Endothelial cell of umbilical vein (primary cell): ENCODE measurements at places on chromosomes 2 and 18.

DNA sequence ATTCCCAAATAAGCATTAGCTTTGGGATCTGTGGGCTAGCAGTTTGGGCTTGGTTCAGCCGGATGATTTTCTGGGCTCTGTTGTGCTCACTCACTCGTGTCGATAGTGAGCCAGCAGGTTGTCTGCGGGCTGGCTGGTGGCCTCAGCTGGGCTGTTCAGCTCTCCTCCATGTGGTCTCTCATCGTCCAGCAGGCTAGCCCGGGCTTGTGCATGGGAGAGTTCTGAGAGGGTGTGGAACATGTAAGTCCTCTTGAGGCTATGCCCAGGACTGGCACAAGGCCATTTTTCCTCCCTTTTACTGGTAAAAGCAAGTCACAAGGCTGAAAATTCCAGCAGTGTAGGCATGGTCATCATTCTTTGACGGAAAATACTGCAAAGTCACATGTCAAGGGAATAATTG is 38.5 kb downstream of the NTSR2 start:
- no peak for DNase-seq

- no peak for DNase-seq
Measured at GRCh38 chr2:42102591-42103450, 55.0 kb downstream of the PKDCC start.

DNA sequence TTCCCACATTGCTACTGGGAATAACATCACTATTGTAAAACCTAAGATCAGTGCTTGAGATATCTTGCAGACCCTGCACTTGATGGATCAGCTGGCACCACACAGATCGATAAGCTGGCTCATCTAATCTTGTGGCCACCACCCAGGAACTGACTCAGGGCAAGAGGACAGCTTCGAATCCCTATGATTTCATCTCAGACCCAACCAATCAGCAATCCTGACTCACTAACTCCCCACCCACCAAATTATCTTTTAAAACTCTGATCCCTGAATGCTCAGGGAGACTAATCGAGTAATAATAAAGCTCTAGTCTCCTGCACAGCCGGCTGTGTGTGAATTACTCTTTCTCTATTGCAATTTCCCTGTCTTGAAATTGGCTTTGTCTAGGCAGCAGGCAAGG is 11.3 kb upstream of the TEX44 start:
- no peak for DNase-seq

DNA sequence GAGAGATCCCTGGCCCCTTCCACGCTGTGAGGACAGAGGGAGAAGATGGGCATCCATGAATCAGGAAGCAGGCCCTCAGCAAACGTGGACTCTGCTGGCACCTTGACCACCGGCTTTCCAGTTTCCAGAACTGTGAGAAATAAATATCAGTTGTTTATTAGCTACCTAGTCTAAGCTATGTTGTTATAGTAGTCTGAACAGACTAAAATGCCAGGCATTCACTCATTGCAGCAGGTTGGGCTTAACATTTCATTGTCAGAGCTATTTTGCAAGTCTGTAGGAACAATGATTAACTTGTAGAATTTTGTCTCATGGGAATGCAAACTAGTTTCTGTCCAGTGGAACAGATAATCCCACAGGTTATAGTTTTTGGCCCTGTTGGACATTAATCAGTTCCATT is 24.8 kb upstream of the TBC1D8 start:
- no peak for DNase-seq

- peak; percentile 79 for DNase-seq
Measured at GRCh38 chr2:206981739-206982340, 42.5 kb downstream of the CPO start.

GRCh38 chr2:168907940-168908662 is 7.0 kb downstream of the G6PC2 start:
- DNase-seq = no peak

- DNase-seq = no peak
Measured at GRCh38 chr2:64678771-64679590, 25.3 kb upstream of the SERTAD2 start.

DNA sequence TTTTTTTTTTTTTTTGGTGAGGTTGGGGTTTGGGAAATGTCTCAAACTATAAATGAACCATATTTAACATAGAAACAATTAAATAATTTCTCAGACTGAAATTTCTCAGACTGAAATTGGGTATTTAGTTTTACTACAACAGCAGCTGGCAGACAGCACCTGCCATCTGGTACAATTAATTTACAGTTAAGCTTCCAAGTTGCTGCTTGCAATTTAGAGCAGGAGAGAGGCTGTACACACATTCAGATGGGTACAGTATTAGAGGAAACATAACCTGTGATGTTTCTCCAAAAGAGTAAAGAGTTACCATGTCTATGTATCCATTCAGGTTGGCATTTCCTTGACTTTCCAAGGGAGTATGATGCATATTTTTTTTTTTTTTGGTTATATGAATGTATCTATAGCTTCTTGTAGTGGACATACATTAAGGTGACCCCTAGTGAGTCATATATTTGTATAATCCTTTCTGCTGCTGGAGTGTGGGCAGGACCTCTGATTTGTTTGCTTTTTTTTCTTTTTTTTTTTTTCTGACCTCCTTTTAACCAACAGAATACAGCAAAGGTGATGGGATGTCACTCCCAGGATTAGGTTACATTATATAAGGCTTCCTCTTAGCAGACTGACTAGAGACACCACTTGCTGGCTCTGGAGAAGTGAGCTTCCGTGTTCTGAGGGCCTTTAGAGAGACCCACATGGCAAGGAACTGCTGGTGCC is 201.7 kb downstream of the PTH2R start:
- no peak for DNase-seq

DNA sequence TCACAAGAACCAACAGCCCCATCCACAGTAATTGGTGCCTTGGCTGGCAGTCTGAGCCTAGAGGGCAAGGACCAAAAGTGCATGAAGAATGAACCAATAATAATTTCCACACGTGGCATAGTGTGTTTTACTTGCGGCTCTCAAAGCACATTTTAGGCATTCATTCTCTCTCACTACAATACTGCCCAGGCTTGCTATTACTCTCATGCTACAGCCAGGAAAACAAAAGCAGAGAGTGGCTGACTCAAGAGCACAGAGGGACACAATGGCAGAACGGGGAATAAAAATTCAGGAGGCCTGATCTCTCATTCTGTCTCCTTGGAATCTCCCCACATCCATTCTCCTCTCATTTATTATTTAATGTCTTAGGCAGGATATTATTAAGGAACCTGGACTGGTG is 57.0 kb upstream of the NOL4 start:
- no peak for DNase-seq

DNA sequence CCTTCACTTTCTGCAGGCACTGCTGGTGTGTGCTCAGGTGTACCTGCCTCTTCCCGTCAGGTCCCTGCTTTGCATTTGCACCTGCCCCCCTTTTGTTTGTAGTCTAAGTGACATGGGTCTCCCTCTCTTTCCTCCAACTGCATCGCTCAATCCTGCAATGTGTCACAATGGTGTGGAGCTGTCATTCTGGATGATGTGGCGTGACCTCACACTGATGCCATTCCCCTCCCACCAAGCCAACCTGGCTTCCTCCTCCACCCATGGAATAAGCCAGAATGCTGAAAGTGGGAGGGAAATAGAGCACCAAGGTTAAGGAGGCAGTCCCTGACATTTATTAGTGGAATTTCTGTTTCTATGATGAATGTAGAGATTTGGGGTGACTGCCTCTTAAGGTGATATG is 156.7 kb downstream of the ZBTB7C start:
- DNase-seq = no peak

DNA sequence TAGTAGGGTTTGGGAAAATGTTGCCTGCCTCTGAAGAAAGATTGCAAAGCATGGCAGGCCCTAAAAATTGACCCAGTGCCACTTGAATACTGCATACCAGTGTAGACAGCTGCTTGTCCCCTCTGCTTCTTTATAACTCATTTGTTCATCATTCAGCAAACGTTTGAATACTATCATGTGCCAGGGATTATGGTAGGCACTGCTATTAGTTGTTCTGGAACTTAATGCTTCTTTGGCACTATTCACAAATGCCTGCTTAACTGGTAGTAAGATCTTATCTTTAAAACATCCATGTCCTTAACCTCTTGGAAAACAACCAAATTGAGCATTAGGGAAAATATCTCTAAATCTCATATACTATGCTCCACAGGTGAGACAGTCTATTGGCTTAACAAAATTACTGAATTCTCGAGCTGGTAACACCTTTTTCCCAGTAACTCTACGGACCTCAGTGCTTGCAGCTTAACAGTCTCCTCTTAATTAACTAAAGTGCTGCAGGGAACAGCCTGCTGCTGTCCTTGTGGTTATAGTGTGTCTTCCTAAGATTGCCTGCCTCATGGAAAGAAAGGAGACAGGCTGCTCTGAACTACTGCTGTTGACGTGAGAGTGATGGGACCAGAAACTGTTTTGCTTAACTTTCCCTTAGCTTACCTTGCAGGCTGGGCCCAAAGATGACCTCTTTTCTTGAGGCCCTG is 93.2 kb downstream of the MIB1 start:
- DNase-seq = peak; percentile 25

GRCh38 chr2:100561191-100561590 is 1.6 kb upstream of the PDCL3 start:
- DNase-seq = no peak

- peak; percentile 63 for DNase-seq
Measured at GRCh38 chr2:178819992-178820391, 12.8 kb upstream of the TTN start.

GRCh38 chr2:11719230-11719977 is 27.0 kb upstream of the LPIN1 start:
- no peak for DNase-seq

DNA sequence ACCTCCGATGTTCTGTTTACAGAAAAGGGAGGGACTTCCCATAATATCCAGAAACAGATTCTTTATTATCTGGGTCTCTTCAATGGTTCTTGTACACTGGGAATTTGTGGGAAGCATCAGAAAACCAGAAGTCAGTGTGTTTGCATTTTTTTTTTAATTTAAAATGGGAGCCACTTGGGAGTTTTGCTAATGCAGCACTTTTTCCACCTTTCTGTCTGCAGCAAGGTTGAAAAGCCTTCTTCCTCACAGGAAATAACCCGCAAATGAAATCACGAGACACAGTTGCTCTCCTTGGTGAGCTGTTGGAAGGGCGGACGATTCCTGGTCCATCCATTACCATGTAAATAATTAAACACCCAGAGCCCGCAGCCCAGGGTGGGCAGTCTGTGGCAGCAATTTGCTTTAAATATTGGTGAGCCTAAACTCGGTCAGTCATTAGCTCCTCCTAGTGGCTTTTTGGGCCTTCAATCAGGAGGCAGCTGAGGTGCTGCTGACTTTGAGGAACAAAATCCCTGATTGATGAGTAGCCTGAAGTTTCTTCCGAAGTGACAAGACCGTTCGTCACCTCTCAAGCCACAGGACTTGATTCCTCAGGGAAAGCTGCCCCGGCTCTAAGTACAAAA is 471.5 kb downstream of the EPHA4 start:
- peak; percentile 22 for DNase-seq

DNA sequence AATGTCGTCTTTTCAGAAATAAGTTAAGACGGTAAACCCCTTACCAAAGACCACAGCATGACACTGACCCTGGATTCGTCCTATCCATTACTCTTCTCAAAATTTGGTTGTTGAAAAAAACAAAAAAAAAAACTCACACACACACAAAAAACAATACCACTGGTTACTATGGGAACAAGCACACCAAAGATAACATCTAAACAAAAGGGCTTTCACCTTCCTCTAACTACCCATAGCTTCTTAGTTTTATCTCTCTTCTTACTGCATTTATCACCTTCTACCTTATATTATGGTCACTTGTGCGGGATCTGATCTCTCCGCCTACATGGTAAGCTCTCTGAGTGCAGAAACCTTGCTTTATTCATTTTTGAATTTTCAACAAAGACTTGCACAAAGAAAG is 192.7 kb downstream of the STK39 start:
- DNase-seq = no peak

DNA sequence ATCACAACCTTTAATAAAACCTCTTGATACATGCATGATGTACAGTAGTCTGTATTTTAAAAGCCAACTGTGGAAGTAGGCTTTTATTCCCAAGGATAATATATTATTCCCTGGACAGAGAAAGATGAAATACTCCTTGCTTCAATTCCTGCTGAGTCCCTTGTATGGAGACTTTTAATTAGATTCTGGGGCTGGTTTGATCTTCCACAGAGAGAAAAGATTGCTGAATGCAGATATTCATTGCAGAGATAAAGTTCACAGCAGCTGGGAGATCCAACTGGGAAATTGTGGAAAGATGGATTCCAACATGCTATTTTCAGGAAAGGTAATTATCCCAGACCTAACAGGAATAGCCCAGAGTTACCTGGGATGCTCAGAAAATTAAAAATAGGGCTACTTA is 607.0 kb upstream of the HS6ST1 start:
- DNase-seq = no peak

GRCh38 chr2:58140508-58141072 is 94.0 kb downstream of the VRK2 start:
- no peak for DNase-seq

DNA sequence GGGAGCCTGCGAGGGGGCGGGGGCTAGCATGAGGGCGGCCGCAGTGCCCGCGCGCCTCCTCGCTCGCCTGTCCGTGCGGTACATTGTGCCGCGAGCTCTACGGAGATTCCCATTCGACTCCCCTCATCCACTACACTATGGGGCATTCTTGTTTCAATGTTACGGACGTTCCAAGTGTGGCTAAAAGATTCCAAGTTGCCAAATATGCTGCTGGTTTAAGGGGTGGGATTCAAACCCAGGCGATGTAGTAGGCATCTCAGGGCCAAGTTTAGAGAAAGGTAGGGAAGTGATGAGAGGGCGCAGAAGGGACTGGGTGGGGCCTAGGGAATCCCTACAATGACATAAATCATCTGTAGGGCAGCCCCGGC is 10.0 kb upstream of the CRYBA2 start:
- DNase-seq = peak; percentile 14

DNA sequence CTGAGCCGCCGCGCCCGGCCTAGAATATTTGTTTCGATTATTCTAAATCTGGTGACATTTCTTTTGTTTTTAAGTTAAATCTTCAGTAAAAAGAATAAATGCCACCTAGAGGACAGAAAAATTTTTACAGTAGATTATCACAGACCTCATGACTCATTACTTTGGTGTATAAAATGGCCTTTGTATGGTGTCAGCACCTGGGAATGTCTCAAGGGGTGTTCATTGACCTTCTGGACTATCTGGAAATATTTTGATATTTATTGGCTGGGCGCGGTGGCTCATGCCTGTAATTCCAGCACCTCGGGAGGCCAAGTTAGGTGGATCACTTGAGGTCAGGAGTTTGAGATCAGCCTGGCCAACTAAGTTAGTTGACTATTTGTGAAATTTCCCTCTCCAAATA is 30.3 kb upstream of the SLC30A6 start:
- peak; percentile 69 for DNase-seq
